ENCODE measurements at places on chromosomes 1 and 21.

- DNase-seq: no peak
Observed at GRCh38 chr1:230611878-230612235, 30.4 kb upstream of the COG2 start.

DNA sequence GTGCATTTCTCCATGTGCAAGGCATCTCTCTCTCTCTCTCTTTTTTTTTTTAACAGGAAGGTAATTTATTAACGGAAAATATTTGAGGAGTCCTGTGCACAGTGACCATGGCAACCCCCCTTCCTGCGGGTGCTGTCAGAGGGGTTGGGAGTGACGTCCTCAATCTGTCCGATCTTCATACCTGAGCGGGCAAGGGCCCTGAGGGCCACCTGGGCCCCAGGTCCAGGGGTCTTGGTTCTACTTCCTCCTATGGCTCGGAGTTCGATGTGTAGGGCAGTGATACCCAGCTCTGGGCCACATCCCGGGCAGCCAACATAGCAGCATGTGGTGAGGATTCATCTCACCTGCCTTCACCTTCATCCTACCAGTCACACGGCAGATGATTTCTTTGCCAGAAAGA is 11.0 kb downstream of the MAPKAPK2 start:
- no peak for DNase-seq

DNA sequence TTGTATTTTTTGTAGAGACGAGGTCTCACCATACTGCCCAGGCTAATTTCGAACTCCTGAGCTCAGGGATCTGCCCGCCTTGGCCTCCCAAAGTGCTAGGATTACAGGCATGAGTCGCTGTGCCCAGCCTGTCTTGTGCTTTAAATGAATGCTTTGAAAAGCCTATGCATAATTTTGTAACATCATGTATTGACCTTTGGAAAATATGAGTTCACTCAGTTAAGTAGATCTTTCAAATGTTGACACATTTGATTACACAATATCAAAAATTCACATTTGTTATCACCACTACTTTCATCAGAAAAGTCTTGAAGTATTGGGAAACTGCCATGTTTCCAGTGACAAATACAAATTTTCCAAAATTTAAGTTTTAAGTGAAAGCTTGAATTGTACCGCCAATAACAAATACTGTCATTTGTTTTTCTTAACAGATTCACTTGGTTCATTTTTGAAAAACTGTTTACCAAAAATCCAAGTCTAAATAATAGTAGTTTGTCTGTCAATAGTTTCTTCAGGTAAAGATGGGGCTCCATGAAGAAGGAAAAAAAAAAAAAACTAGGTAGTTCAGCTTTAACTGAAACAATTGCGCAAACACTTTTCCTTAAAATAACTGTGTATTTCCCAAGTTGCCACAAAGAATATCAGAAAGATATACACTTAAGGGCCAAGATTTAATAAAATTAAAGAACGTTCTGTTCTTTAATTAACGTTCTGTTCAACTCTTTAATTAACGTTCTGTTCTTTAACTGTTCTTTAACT is 233.2 kb upstream of the NR5A2 start:
- no peak for DNase-seq

DNA sequence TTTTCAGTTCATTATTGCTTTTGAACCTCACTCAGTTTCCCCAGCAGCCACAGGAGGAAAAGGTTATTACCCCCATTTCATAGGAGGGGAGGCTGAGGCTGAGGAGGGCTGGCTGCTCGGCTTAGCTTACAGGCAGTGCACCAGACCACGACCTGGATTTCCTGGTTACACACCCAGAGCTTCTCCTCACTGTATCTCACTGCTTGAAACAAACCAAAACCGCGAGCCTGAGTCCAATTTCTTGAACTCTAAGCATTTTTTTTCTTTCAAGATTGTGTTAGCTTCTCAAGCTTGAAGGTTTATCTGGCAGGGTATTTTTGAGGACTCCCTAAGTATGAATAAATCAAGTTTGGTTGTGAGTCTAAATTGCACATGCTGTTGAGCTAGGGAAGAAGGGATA is 188.9 kb upstream of the EDN2 start:
- no peak for DNase-seq

GRCh38 chr1:41983451-41983850 is 64.7 kb upstream of the HIVEP3 start:
- no peak for DNase-seq

GRCh38 chr1:42168763-42169162 is 4.2 kb upstream of the GUCA2A start:
- no peak for DNase-seq

DNA sequence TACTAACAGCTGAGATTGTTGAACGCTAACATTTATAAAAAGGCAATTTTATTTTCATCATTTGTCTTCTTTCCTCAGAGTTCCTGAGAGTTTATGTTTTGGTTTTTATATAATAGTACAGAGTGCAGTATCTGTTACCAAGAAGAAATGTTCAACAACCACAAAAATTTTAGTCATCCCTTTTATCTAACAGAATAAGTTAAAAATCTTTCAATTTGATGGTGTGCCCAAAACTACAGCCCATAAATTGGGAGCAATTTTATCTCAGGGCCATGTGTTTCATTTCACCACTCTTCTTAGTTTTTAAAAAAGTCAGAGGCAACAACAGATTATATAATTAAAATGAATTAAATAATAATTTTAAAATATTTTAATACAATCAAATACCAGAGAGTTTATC is 37.1 kb downstream of the NEXN start:
- no peak for DNase-seq
